ENCODE measurements at places on chromosomes 12 and 14.

DNA sequence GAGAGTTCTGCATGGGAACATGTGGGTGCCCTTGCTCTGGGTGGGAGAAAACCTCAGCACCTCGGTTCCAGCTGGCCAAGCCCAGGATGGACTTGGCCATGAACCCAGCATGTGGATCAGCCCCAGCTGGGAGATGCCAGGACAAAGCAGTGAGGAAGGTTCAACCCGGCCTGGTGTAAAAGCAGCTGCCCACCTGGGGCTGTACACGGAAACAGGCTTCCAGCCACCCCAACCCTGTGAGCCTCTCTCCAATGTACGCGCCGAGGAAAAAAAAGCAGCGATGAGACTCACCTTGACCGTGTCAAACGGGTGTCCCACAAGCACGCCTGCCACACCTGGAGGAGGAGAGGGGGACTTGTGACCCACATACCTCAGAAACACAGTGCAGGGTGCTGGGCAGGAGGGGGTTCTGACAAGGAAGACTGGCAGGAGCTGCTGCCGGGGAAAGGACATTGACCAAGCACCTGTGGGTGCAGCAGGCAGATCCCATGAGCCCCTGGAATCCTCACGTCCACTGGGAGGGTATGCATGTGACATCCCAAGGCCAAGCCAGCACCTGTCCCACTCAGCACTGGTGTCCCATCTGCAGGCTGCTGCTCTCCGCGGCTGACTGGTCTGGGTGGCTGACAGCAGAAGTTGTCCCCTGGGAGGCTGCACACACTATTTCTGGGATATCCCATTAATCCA is 7.5 kb downstream of the SLC25A29 start:
- no peak for DNase-seq

DNA sequence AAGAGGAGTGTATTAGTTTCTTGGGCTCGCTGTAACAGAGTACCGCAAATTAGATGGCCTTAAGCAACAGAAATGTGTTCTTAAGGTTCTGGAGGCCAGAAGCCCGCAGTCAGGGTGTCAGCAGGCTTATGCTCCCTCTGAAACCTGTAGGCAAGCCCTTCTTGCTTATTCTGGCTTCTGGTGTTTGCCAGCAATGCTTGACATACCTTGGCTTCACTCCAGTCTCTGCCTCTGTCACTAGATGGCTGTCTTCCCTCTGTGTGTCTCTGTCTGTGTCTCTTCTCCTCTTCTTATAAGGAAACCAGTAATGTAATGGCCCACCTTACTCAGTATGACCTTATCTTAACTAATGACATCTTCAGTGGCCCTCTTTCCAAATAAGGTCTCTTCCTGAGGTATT is 85.1 kb downstream of the DERA start:
- DNase-seq = peak; percentile 64

GRCh38 chr12:12467688-12468261 is 94.9 kb downstream of the DUSP16 start:
- no peak for DNase-seq

- DNase-seq = no peak
Measured at GRCh38 chr12:100823963-100824362, 29.4 kb downstream of the ANO4 start.

GRCh38 chr14:104724407-104724980 is 465 bp downstream of the ADSS1 start:
- no peak for DNase-seq

GRCh38 chr12:15088105-15088504 is 115.3 kb downstream of the PDE6H start:
- DNase-seq = no peak

DNA sequence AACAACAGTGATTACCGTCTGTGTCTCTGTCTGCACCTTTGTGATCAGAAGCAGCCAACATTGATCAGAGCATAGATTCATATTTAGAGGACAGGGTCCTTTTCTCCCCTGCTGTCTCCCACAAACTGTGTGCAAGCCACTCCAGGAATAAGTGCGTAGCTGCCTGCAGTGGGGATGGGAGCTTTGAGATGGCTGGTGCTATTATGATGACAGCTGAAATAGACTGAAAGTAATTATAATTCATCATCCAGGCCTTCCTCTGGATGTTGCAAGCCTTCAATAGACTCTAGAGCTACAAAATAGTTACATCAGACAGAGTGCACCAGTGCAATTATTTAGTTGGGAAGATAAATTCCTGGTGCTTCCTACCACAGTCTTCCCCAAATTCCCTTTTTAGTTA is 68.1 kb downstream of the BORCS5 start:
- DNase-seq = peak; percentile 45

DNA sequence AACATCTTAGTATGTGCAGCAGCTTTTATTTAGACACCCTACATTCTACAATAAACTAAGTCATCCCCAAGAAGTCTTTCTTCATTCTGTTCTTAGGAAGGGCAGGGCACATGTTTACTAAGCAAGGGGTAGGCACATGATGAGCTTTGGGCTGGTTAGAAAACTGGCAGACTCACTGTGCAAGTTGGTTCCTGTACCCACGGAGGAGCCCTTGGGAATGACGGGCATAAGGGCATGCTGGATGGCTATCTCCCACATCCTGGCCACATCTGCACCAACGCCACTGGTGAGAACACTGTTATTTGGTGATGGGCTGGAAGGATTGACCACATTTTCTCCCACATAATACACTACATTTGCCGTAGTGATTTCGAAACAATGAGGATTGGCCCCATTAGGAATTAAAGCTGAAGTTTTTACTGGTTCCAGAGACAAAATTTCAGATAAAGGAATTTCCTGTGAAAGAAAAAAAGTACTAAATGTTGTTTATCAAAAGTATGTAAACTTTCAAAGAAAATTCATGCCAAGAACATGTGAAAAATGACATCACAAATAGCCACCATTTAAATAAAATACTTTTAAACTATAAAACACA is 297.0 kb downstream of the PRKD1 start:
- DNase-seq = no peak

DNA sequence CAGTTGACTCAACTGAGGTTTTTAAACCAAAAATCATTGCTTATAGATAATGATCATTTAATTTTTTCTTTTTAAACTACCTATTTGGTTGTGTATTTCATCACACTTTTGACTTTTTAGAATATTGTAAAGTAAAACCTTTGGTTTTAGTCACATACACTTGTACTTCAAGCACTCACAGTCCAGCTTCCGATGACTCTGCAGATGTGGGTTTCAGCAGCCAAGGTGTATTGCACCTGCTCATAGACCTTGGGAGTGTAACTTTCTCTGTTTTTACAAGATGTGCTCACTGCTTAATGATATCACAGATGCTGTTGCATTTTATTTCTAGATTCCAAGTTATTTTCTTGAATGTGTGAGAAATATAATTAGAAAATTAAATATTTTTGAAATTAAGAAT is 188.3 kb upstream of the SLC38A2 start:
- no peak for DNase-seq

GRCh38 chr12:67284561-67284960 is 15.4 kb downstream of the CAND1 start:
- DNase-seq = no peak

DNA sequence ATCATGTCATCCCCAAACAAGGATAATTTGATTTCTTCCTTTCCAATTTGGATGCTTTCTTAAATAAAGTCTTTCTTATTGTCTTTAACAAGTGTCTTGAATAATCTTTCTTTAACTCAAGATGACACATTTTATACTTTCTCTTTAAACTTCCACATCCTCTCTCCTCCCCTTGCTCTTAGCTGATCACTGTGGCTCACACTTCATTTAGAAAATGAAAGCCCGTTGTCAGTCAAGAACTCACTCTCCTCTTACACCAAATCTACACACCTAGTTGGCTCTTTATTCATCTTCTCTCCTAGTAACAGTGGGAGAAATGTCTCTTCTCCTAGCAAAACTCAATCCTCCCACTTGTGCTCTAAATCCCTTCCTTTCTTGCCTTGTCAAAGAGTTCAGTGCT is 10.4 kb upstream of the RMST start:
- DNase-seq = no peak

DNA sequence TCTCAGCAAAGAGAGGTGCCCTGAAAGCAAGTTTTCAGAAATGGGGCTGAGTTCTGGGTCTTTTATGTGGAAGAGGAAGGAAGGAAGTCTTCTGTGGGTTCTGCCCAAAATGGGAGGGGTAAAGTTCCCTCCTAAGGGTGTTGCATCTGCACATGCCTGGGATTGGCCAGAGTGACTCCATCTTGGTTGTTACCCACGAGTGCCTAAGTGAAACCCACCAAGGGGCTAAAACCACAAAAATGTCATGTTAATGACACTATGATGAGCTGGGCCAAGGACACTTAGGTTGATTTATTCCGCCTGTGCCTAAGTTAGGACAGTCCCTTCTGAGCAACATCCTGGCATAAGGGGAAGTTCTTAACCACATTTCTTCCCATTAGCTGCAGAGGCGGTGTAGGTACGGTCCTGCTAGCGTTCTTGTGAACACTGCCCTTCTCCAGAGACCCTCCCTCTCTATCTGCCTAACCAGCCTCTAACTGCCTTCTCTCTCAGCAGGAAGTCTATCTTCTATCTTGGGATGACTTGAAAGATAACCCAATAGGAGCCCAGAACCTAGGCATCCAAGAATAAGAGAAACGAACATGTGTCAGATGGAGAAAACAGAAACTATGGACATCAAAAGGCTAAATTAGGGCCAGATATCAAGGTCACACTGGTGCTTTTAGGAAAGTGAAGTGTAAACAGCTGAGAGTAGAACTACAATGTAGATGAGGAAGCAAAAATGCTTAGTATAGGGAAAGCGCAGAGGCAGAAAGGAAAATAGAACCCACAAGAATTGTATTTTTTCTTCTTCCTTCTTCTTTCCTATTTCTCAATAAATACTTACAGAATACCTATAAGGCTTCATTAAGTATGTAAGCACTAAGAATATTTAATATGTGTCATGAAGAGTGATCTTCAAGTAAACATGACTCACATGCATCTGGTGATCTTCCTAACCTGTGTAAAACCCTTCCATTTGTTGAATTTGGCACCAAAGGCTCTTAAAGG is 104.2 kb upstream of the AMN1 start:
- DNase-seq = no peak

DNA sequence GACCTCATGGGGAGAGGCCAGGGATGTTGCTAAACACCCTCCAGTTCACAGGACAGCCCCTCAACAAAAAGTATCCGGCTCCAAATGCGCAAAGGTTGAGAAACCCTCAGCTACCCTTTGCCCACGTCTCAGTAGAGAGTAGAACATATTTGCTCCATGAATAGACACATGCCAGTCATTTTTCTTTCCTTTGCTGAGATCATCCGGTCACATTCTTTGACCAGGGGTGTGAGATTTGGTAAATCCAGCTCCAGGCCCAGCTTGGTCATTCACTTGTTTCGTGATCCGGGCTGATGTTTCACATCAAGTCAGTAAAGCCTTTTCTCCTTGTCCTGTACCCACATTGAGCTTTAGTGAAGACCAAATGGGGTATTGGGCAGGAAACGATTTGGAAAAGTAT is 83.6 kb upstream of the LHX5 start:
- no peak for DNase-seq

DNA sequence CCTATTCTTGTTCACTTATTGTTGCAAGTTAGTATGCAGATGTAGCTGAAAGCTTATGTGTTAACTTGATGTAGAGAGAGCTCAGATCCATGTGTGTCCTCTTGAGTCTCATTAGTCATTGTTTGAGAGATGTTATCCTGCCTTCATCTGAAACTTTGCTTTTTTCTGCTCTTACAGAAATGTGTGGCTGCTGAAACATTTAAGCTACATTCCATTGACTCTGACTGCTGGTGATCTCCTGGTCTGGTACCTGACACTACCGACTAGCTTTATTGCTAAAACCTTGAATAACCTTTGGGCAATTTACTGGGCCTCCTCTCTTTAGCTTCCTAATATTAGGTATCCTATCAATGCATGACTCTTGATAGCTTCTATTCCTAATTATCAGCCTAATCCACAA is 705.6 kb upstream of the FOXG1 start:
- DNase-seq = no peak

DNA sequence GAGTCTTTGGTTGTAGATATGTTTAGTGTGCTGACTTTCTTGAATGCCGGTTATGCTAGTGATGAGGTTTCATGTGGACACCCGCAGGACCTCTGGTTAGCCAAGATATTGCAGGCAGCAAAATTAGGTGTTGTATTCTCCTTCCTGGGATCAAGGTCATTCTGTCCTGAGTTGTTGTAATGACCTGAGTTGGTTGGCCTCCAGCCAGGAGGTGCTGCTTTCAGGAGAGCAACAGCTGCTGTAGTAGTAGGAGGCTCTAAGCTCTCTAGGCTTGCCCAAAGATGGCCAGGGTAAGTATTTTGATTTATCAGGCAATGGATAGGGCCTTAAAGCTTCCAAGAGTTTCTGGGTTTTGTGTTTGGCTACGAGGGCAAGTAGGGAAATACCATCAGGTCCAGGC is 56.0 kb upstream of the BDKRB2 start:
- DNase-seq = no peak

GRCh38 chr12:120101182-120101581 is 15.4 kb downstream of the RAB35 start:
- no peak for DNase-seq

GRCh38 chr12:774051-774614 is 21.8 kb downstream of the WNK1 start:
- no peak for DNase-seq
